ENCODE measurements at places on chromosomes 13 and 19.

DNA sequence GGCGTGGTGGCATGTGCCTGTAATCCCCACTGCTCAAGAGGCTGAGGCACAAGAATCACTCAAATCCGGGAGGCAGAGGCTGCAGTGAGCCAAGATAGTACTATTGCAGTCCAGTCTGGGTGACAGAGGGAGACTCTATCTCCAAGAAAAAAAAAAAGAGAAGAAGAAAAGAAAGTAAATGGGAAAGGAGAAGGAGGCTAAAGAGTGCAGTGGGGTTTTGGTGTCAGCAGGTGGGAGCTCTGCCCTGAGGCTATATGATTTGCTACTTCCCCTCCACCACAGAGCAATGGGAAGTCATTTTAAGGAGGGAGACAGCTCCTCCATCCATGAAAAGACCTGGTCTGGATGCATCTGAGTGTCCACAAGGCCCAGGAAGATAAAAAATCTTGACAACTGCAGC lies 23.1 kb downstream of the UNC13A start:
- DNase-seq = no peak

DNA sequence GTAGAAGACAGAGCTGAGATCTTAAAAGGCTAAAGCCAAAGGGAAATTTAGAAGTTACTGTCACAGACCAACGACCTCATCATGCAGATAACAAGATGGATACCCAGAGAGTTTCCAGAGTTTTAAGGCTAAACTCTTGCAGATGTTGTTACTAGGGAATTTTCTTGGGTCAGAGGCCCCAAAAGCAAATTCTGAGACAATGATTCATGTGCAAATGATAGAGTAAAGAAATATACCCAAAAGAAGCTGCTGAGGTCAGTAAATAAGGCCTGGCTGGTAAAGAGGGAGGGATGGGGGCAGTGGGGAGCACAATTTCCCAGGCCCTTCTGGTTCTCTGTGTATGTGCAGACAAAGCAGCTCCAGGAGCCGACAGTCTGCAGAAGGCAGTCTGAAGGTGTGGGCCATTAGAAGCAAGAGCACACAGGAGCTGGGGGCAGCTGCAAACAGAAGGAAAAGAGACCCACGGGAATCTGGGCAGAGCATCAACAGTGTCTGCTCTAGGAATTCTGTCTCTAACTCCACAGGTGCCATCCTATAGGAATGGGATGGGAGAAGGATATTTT lies 330.8 kb downstream of the TBC1D4 start:
- DNase-seq = no peak

- no peak for DNase-seq
These were observed 2.4 kb upstream of the PRR12 start for GRCh38 chr19:49588365-49589122.

DNA sequence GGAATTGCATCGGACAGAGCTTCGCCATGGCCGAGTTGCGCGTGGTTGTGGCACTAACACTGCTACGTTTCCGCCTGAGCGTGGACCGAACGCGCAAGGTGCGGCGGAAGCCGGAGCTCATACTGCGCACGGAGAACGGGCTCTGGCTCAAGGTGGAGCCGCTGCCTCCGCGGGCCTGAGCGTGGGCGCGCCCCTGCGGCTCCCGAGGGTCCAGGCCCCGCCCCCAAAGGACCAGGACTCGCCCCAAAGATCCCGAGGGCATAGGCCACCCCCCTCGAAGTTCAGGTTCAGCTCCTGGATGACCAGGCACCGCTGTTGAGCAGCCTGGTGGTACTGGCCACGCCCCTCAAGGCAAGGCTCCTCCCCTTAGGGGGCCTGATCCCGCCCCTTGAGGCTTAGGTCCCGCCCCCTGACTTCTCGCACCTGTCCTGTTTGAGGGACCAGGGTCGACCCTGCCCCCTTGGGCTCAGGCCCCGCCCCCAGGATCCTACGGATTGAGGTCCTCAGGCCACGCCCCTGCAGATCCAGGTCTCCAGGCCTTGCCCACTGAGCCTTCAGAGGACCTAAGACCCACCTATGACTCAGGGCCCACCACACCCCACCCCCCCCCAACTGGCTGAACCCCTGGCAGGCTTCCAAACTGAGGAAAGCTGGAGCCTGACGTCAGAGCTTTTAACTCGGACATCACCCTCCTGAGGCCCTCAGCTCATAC lies 43.1 kb downstream of the CYP4F22 start:
- peak; percentile 13 for DNase-seq

All from fibroblast of pulmonary artery (primary cell).